NCI-H1930 (cell line): ENCODE measurements at places on chromosomes 4 and X.

DNA sequence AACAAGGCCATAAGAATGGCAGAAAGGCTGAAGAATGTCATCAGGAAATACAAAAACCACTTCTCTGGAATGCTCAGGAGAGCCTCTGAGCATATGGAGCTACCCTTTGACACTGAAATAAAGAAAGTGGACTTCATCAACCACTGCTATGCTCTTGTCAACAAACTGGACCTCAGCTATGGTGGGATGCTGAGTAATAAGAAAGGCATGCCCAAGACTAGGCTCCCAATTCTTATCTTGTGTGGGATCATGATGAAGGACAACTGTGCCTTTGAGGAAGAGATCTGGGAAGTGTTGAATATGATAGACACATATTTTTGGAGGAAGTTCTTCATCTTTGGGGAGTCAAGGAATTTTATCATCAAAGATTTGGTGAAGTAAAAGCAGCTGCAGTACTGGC is 86.9 kb upstream of the MAGEB16 start:
- no peak for DNase-seq

GRCh38 chr4:53788011-53788410 is 196.7 kb upstream of the LNX1 start:
- DNase-seq, result no peak

DNA sequence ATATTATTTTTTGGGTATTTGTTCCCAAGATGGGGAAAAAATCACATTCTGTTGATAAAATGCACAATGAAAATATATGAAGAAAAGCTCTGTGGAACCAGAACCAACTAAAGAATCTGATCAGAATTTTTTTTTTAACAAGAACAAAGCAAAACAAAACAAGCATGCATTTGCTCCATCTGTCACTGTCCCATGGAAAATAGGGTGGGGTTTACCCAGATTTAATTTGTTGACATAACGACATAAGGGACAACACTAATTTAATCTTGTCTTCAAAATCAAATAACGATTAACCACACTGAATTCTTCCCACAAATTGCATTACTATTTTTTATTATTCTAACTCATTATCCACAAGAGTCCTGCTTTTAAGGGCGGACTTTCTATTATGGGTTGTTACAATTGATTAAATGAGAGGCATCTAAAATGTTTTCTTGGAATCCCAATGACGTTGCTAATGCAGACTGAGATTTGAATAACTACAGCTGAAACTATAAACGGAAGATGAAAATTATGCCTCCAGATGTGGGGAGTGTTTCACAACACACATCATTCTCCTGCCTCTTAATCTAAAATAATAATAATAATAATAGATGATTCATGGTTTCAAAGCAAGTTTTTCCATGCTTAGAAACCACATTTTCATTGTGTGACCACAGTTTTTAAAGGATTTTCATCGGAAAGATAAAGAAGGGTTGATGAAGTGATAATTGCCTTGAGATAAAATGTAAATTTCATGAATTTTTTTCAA is 307.0 kb upstream of the CPEB2 start:
- DNase-seq, result no peak

- no peak for DNase-seq
Observed at GRCh38 chr4:163558539-163559044, 64.1 kb downstream of the TMA16 start.

DNA sequence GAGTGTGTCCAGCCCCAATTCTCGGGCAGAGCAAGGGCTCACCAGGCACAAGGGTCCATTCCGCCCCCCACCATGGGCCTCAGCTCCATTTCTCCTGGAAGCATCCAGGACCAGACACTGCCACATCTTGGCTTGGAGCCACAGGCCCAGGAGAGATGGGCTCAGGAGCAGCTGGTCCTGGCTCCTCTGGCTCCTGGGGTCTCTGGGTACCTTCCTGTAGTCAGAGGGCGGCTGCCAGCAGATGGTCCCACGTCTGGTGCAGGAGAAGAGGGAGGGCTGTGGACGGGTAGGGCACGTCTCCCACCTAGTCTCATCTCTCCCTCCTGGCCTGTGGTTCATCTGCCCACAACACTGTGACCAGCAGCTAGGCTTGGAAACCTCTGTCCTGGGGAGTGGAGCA is 8.0 kb downstream of the ATP2B3 start:
- DNase-seq, result no peak

DNA sequence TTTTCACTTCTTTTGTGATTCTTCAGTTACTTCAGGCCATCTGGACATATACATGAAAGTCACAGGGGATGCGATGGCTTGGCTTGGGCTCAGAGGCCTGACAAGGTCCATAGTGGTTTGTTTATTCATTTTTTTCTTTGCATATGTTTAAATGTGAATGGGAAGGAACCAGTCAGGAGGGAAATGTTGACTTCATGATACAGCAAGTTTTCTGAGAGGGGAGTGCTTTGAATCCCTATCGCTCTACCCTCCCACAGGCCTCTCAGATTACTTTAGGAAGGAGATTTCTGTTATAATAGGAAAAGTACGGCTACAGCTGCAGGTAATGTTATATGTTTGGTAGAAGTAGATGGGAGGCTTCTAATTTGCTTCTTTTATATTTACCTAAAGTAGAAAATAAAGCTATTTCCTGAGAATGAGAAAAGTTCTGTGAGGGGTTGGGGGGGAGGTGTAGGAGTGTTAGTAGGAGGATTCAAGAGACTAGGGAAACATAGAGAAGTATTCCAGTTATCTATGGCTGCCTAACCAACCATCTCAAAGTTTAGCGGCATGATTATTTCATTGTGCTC is 322.9 kb downstream of the RAPGEF2 start:
- DNase-seq, result no peak

- DNase-seq, result no peak
Observed at GRCh38 chrX:22810876-22811275, 188.9 kb upstream of the DDX53 start.

DNA sequence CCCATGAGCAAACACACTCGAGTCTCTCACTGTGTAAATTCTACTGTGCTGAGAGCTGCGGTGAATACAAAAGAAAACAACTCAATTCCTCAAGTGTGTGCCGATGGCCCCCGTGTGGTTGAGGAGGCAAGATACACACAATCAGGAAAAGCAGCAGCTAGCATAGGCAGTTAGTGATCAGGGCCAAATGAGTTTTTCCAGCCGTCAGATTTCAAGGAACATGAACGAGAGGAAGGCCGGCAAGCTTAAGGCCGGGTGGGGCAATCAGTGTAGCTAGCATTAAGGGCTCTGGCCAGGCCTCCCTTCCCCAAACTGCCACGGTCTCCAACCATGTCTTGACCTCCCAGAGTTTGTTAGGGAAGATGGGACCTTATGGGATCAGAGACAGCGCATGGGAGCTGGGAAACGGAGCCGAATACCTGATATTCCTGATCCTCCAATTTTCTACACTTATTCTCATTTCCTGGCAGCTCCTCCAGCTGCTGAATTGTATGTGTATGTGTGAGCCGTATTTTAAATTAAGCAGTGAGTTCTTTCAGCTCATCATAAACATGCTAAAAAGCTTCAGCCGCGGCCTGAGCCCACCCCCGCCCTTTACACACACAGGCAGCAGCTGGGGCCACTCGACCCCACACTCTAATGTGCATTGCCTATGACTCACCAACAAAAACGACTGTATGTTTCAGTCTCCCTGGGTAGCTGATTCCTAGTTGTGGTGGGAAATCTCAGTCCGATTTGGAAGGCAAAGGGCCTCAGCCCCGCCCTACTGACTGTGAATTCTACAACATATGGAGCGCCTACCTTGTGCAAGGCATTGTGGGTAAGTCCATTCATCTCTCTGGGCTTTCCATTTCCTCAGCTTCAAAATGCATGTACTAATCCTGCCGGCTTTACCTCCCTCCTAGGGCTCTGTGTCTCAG is 59.9 kb downstream of the RTL9 start:
- no peak for DNase-seq

GRCh38 chrX:33183361-33183760 is 28.0 kb downstream of the DMD start:
- DNase-seq, result no peak

- no peak for DNase-seq
Observed at GRCh38 chr4:96519291-96519690, 679.4 kb downstream of the PDHA2 start.
